KG1 (cell line): ENCODE measurements at places on chromosomes 3 and 15.

DNA sequence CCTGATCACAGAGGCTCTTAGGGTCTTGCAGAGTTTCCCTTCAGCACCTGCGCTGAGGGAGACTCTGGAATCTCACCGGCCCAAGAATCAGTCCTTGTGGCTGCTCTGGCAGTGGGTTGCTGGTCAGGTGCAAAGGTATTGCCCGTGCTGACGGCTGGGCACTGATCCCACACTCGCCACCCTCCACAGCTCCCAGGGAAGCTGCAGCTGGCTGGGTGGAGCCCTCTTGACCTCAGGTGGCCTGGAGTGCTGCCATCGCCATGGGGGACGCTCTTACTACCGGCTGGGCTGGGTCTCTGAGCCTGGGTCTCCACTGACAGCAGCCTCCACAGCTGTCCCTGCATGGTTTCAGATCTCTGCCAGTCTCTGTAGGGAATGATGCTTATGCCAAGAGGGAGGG, 52.6 kb upstream of the EPHB3 start:
- DNase-seq, result no peak

- DNase-seq, result no peak
These were observed 48.3 kb downstream of the EXD1 start for GRCh38 chr15:41182266-41182665.

DNA sequence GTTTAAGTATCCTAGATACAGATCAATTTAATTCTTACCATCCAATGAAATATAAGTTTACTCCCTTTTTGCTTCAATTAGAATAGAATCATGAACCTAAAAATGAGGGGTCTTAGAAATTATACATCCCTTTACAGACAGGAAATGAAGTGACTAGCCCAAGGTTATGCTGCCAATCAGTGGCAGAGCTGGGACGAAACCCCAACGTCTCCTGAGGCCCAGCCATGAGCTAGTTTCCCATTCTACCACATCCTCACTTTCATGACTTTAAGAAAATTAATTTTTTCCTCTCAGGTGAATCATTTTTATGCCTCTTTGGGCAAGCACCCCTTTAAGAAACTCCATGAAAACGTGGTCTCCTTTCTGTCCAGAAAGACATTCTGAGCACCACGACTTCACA, 11.2 kb downstream of the LRIG1 start:
- DNase-seq, result no peak

DNA sequence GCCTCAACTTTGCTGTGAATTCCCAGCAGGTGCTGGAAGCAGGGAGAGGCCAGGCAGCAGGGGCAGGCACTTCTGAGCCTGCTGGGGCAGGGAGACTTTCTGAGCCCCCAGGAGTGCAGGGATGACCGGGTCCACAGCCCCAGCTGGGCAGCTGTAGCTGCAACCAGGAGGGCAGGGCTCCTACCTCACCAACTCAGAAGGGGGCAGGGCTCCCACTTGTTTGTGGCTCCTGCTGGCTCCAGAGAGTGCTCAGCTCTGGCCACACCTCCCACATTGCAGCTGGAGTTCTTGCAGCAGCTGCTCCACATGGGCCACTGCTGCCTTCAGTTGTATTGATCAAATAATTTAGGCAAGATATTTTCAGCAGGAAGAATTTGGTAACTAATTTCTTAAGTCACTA, 812.3 kb downstream of the NSUN3 start:
- no peak for DNase-seq

DNA sequence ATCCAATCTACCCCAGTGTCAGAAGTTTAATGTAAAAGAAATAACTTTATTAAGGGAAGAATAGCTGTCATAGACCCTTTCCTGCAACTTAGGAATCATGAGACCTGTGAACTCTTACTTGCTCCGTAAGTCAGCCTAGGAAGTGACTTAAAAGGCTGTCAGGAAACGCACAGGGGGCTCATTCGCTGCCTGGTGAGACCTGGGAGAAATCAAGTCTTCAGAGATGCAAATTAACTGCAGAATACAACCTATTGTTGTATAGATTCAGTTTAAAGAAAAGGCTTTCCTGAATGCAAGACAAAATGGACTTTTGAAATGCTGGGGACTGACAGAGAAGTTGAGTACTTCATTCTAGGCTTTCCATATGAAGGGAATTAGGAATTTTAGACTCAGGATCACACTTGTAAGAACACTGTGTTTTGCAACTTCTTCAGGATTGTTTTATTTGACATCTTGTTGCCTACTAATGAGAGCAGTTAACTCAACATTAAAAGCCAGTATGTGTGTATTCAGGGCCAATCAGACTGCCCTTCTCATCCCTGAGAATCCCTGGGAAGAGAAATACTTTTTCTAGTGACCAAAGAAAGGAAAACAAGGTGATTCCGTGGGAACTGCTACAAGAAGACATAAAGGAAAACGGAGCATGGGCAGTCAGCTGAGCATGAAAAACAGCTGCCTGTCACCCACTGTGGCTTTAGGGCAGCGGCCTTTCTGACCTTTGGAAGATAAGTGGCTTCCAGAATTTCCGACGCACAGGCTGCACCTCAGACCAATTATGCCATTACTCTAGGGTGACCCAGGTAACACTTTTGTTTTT, 18.5 kb upstream of the DPPA4 start:
- no peak for DNase-seq

DNA sequence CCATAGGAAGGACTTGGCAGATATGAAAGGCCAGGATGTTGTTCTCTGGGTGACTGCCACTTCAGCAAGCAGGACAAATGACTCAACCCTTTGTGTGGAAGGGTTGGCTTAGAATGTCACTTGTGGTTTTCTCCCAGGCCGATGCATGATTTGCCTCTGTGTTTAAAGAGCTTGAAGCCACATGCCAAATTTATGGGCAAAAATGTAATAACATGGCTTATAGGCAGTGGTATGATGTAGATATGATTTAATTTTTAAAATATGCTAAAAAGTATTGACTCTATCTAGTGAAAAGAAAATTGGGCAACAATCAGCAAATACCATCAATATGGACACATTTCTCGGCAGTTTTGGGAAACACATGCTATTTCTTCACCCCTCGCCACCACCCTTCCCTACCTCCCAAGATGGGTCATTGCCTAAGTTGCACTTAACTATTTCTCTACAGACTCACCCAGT, 114.6 kb downstream of the CYP19A1 start:
- DNase-seq, result no peak

DNA sequence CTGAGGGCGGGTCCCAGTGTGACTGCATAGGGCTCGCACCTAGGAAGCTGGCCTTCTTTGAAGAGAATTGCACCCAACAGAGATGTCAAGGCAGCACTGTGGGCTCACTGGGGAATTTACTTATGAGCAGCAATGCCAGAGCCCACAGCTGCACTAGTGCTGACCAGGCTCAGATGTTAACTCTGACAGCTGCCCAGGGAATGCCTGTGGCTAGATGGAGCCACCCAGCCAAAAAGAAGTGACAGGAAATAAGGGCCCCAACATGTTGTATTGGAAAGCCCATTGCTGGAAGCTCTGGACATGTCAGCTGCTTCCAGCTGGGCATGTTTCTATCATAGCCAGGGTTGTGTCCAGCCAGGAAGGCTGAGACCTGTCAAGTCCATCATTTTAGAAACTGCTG, 90.9 kb upstream of the ZNF280D start:
- no peak for DNase-seq

DNA sequence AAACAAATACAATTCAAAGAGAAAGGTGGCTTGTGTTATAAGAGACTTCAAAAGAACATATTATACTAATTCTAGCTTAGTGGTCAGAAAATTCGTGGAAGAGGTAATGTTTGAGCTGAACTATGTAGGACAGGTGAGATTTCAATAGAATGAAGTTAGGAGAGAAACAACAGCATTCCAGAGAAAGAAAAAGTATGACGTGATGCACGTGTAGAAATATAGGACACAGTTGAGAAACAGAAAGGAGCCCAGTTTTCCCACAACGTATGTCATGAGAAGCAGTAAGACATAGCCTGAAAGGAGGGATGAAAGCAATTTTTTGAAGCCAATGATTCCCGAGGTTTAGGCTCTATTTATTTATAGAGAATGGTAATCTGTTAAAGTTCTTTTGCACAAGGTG, 18.7 kb upstream of the P3H2 start:
- DNase-seq, result no peak

DNA sequence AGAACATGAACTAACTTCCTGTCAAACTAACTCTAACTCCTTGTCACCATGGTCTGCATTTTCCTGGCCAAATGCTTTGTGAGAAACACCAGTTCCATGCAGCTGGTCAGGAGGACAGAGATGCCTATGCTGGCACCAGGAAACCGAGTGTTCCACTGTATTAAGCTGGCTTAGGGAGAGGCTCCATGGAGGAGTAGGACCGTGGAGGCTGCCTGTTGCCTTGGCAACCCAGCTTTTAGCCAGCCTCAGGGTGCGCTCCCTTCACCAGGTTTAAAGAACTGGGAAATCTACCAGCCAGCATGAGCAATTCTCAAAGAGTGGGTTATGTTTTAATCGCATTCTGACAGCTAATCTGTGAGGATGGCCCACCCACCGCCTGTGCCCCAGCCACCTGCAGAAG, 394.1 kb downstream of the OCA2 start:
- no peak for DNase-seq

- DNase-seq, result no peak
These were observed 2.4 kb downstream of the CCNDBP1 start for GRCh38 chr15:43187544-43188155.

- DNase-seq, result no peak
These were observed 531 bp upstream of the BLOC1S6 start for GRCh38 chr15:45586601-45587094.

- no peak for DNase-seq
These were observed 2.6 kb downstream of the SLITRK3 start for GRCh38 chr3:165193366-165194254.

- no peak for DNase-seq
These were observed 337.2 kb downstream of the ZBTB20 start for GRCh38 chr3:114809668-114810413.

DNA sequence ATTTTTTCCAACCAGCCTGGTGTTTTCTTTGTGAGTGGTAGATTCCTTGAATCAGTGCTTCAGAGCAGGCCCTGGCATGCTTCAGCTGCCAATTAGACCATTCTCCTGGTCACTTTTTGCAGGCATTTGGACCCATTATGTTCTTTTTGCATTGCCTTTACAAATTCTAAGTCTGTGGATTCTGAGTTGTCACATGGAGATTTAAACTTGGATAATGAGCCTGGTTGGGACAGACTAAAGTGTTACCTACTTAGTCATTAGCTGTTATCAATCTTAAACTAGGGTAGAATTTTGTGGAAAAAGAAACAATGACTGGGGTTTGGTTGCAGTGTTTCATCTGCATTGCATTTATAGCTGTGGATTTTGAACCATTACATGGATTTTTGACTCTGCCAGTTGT, 40.6 kb downstream of the ARHGEF26 start:
- no peak for DNase-seq

GRCh38 chr15:48317221-48317620, 14.0 kb upstream of the DUT start:
- DNase-seq, result no peak

- DNase-seq, result no peak
These were observed 58.8 kb upstream of the GOLGA8B start for GRCh38 chr15:34642247-34642646.
